A549 (cell line): ENCODE measurements at places on chromosomes 5 and 9.

GRCh38 chr9:129142138-129142935 is 31.1 kb downstream of the PTPA start:
- DNase-seq = no peak

- DNase-seq = peak; percentile 54
Measured at GRCh38 chr5:141734501-141735229, 52.6 kb upstream of the ARAP3 start.

DNA sequence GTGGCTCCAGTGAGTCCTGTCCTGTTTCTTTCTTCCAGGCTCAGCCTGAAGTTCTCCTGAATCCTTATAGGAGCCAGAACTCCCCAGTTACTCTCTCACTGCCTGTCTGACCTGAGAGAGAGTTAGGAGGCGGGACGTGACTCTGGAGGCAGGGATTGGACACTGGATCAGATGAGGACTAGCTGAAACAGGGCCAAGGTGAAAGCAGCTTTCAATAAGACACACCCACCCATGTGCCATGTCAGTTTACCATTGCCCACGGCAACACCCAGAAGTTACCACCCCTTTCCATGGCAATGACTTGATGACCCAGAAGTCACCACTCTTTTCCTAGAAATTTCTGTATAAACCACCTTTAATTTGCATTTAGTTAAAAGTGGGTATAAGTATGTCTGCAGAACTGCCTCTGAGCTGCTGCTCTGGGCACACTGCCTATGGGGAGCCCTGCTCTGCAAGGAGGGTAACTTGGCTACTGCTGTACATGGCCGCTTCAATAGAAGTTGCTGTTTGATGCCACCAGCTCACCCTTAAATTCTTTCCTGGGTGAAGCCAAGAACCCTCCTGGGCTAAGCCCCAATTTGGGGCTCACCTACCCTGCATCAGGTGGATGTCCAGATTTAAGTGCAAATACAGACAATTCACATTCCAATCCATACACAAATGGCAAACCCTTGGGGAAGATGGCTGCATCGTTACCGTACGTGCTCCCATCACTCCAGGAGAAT is 13.7 kb downstream of the FCN2 start:
- DNase-seq = no peak

GRCh38 chr5:100026606-100027005 is 508.6 kb upstream of the FAM174A start:
- no peak for DNase-seq

DNA sequence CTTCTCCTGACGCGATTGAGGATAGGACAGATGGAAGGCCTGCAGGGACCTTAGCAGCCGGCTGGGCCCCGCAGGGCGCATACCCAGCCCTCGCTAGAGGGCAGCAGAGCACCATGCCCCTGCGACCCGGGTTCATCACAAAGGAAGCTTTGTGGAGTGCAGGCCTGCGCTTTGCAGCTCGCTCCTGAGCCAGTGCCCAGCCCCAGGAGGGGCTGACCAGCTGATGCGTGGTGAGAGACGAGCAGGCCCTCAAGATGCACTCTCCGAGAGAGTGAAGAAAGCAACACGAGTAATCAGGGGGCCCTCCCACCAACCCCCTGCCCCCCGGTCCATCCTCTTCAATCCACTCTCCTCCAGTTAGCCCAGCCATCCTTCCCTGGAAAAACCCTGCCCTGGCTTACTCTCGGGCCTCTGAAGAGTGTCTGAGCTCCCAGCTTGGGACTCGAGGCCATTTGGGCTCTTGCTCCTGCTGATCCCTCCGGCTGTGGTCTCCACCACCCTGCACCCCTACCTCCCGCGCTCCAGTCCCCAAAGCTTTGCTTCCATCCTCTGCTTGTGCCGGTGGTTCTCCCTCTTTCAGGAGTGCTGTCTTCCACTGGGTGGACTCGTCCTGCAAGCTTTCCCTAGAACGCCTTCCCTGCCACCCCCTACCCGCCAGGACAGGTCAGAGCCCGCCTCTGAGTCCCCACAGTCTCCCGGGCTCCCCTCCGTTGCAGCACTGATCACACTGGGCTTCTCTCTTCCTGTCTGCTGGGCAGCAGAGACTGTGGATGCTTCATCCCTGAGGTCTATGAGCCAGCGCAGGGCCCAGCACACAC is 9.1 kb upstream of the KIF12 start:
- DNase-seq = peak; percentile 91

GRCh38 chr5:72353046-72353445 is 32.9 kb downstream of the PTCD2 start:
- DNase-seq = no peak

DNA sequence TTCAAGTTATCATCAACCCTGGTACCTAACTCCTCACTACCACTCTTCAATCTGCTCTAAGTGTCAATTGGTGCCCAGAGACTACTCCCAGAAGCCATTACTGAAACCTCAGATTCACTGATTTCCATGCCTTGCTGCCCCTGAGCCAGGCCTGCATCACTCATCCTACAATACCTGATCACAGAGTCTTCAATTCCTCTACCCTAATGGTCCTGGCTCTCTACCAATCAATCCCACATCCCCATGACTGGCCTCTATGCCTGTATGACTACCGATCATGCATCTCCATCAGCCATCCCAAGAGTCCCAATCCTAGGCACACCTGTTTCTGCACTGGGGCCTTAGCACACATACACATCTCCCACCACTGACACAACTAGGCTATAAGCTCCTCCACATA is 2.5 kb downstream of the ZNF484 start:
- DNase-seq = no peak

GRCh38 chr5:135398160-135398854 is 724 bp downstream of the MACROH2A1 start:
- peak; percentile 16 for DNase-seq

- no peak for DNase-seq
Measured at GRCh38 chr5:102819634-102820033, 64.5 kb downstream of the PAM start.

GRCh38 chr9:89777544-89777943 is 172.7 kb downstream of the GADD45G start:
- no peak for DNase-seq

DNA sequence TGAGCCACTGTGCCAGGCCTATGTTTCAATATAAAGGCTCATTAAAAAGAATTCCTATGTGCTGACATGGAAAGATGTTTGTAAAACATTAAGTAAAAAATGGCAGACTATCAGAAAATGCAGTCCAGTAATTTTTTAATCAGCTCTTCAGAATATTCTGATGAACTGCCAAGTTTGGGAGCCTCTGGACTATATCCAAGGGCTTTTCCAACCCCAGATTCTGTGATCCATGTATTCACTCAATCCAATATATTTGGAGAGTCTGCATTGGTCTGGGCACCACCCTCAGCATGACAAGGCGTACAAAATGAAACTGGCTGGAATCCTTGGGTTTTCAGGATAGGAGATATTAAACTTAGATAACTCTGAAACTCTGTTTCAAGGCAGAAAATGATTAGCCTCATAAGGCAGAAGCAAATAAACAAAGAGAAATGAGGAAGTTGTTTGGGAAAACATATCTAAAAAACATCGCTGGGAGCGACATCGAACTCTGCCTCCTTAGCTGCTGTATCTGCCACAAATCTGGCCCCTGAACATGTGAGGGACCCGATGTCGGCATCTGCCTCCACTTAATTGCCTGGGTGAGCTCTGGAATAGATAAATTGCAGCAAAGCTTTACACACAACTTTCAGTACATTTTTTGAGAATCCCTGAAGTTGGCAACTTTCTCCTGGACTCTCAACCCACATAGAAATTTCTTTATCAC is 14.4 kb downstream of the PDE6A start:
- no peak for DNase-seq

DNA sequence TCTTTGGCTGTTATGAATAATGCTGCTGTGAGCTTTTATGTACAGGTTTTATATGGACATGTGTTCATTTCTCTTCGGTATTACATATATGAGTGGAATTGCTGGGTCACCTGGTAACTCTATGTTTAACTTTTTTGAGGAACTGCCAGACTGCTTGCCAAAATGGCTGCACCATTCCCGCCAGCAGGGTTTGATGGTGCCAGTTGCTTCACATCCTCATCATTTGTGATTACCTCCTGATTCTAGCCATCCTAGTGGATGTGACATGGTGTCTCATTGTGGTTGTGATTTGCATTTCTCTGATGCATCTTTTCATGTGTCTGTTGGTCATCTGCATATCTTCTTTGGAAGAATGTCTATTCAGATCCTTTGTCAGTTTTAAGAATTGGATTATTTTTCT is 10.7 kb downstream of the NANS start:
- DNase-seq = no peak

GRCh38 chr9:129868872-129869486 is 33.7 kb downstream of the USP20 start:
- no peak for DNase-seq

DNA sequence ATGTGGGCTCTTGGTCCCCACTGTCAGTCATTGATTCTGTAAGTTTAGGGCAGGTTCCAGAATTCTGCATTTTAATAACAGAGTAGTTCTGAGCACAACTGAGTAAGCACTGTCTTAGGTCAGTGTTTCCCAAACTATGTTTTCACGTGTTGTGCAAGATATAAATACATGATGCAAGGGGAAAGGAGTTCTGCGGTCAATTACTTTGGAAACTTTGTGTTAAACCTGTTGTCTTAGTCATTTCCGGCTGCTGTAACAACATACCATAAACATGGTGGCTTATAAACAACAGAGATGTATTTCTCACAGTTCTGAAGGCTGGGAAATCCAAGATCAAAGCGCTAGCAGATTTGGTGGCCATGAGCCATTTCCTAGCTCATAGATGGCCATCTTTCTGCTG is 69.8 kb downstream of the EQTN start:
- DNase-seq = no peak

GRCh38 chr9:71485326-71485725 is 283.0 kb downstream of the CEMIP2 start:
- DNase-seq = no peak

DNA sequence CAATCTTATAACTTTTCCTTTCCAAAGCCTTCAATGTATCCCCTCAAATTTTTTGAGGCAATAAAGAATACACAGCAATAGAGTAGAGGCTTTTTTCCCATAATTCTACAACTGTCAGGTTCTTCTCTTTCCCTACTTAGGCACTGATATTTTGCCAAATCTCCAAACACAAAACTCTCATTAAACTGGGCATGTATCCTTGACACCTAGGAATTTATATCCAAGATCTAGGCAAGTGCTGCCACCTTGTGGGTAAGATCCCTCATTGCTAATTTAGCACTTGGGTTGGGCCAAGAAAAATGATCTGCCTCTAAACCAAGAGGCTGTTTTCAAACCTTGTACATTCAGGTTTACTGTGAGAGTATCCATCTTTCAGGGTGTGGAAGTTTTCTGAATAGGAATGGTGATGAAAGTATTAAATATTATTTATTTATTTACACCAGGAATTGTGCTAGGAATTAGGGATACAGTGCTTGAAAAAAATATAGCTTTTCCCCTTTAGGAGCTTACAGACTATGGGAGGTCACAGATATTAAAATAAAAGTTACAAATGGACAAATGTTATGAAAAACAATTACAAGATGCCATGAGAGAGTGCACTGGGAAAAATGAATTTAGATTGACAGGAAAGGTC is 17.6 kb downstream of the TSTD2 start:
- peak; percentile 69 for DNase-seq

DNA sequence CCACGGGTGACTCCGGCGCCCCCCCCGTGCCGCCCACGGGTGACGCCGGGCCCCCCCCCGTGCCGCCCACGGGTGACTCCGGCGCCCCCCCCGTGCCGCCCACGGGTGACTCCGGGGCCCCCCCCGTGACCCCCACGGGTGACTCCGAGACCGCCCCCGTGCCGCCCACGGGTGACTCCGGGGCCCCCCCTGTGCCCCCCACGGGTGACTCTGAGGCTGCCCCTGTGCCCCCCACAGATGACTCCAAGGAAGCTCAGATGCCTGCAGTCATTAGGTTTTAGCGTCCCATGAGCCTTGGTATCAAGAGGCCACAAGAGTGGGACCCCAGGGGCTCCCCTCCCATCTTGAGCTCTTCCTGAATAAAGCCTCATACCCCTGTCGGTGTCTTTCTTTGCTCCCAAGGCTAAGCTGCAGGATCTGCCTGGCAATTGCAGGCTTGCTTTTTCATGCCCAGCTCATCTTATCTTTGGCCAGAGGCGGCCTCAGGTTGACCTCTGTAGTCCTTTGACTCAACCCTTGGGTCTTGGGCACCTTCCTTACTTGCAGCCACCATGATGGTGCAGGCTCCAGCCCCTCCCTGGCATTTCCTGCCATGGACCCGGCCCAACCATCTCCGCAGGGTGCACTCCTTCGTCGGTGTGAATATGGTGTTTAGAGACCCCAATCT is 9.8 kb downstream of the CEL start:
- DNase-seq = no peak

GRCh38 chr5:67315082-67315989 is 118.7 kb upstream of the CD180 start:
- DNase-seq = no peak

DNA sequence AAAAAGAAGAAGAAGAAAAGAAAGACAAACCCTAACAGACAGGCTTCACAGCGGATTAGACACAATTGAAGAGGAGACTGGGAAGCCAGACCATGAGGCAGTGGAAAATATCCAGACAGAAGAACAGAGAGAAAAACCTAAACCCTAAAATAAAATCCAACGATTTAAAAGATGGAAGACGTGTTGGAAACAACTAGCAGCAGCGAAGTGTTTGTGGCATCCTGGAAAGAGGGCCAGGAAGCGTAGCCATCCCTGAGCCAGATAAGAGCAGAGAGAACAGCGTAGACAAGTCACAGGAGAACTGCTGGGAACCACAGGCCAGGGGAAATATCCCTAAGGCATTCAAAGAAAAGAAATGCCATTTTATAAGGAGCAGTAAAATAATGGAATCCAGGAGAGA is 39.7 kb upstream of the NKD2 start:
- no peak for DNase-seq

DNA sequence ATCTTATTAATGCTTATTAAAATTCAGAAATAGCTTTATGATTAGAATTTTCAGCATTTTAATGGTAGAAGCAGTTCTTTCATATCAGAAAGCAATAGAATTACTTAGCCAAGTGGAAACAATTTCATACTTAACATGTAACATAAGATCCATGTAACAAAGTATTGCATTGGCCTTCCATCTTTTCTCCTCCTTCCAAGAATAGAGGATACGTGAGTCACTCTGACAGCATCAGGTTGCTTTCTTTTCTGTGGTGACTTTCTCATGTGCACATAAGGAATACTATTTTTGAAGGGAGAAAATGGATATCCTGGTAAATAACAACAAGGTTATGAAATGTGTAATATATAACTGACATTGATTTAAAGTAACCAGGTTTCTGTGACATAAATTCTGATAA is 272.2 kb downstream of the ANXA1 start:
- no peak for DNase-seq

DNA sequence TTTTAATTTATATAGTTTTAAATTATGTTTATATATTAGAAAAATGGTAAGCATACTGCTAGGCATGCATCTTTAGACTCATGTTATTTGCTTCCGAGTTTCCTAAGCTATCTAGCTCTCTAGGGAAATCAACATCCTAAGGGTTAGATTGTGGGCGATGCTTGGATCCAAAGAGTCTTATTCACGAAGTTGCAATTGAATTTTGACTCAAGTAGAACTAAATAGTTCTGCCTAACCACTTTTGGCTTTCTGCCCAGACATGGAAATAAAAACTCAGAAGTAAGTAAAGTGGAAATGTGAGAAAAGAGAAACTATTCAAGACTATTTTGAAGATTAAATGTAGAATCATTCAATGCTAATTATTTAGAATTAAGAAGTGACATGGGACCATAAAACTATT is 440.4 kb downstream of the CDH18 start:
- DNase-seq = no peak

- DNase-seq = no peak
Measured at GRCh38 chr5:68299575-68299974, 84.0 kb downstream of the PIK3R1 start.

- DNase-seq = no peak
Measured at GRCh38 chr9:134623258-134624066, 18.1 kb upstream of the COL5A1 start.

GRCh38 chr9:137006116-137007003 is 10.0 kb upstream of the CLIC3 start:
- no peak for DNase-seq
